ENCODE measurements at places on chromosomes 6 and 20. TPM values are rescaled to one million over a fixed set of nuclear protein-coding genes. Genes with fewer than 3 reads are reported as not detected.

- no peaks in the 10 kb centered on the region for H3K36me3 ChIP-seq
- no peak overlapping the region for H3K27ac ChIP-seq
- DNase-seq: no peak
These were observed 185.9 kb upstream of the SULF2 start for GRCh38 chr20:47971058-47971791.

- H3K4me1 ChIP-seq: no peaks in the 10 kb centered on the region
- DNase-seq: no peak
- H3K36me3 ChIP-seq: no peaks in the 10 kb centered on the region
- peaks cover 2% of the 10 kb centered on the region for H3K27me3 ChIP-seq
- H3K27ac ChIP-seq: no peak overlapping the region
- no peak overlapping the region for H3K4me3 ChIP-seq
These were observed 5.9 kb upstream of the BPI start for GRCh38 chr20:38297916-38298674.

DNA sequence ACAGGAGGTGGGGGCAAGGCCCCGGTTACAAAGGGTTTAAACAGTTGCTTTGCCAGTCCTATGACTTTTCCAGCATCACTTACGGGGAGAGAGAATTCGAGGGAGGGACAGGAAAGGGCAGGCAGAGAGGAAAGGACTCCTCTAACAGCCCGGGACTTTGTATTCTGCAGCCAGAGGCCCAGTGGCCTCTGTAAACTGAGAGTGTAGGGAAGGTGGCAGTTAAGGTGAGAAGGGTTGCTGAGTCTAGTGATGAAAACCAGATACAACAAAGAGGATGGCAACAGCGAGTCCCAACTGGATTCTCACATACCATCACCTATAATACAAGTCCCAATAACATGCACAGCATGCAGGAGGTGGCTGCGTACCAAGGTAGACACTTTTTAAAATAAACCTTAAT lies 13.5 kb downstream of the PLAGL2 start:
- peaks cover 10% of the 10 kb centered on the region for H3K4me1 ChIP-seq
- H3K27ac ChIP-seq: no peak overlapping the region
- peaks cover 14% of the 10 kb centered on the region for H3K36me3 ChIP-seq
- H3K27me3 ChIP-seq: no peaks in the 10 kb centered on the region

- no peak overlapping the region for H3K27ac ChIP-seq
- no peaks in the 10 kb centered on the region for H3K36me3 ChIP-seq
- no peaks in the 10 kb centered on the region for H3K4me1 ChIP-seq
- H3K27me3 ChIP-seq: no peaks in the 10 kb centered on the region
These were observed 3.4 kb downstream of the CST2 start for GRCh38 chr20:23823111-23823510.

DNA sequence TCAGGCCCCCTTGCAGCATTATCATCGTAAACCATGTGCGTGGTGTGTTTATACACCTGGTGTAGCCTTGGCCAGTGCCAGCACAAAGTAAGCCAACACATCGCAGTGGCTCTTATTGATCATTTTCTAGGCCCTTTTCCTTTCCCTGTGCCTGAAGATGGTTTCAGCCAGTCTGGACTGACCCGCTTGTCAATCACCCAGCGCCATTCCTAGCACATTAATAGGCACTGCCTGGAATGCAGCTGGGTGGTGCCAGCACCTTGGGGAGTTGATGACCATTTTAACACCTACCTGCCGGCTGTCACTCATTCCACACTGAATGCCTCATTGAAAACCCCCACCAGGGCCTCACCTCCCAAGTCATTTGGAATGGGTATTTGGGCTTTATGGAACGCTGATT lies 4.9 kb upstream of the UQCC2 start:
- peaks cover 5% of the 10 kb centered on the region for H3K4me1 ChIP-seq
- H3K4me3 ChIP-seq: no peak overlapping the region
- no peaks in the 10 kb centered on the region for H3K36me3 ChIP-seq
- H3K27ac ChIP-seq: no peak overlapping the region

PBX2 gene
- 100 TPM for total RNA-seq

ZSCAN31 gene
- total RNA-seq: 23.0 TPM

GRCh38 chr20:33203444-33203843 lies 13.7 kb upstream of the BPIFA3 start:
- no peak overlapping the region for H3K27ac ChIP-seq
- no peaks in the 10 kb centered on the region for H3K4me1 ChIP-seq
- no peaks in the 10 kb centered on the region for H3K36me3 ChIP-seq
- DNase-seq: no peak
- H3K27me3 ChIP-seq: no peaks in the 10 kb centered on the region

- no peak overlapping the region for H3K4me3 ChIP-seq
- H3K4me1 ChIP-seq: no peaks in the 10 kb centered on the region
- H3K27me3 ChIP-seq: no peaks in the 10 kb centered on the region
- H3K27ac ChIP-seq: no peak overlapping the region
- DNase-seq: no peak
- no peaks in the 10 kb centered on the region for H3K36me3 ChIP-seq
These were observed 140.0 kb downstream of the TAF4 start for GRCh38 chr20:61925555-61926252.

- H3K4me3 ChIP-seq: peak overlapping the region; percentile 43
- peaks cover 8% of the 10 kb centered on the region for H3K36me3 ChIP-seq
- no peaks in the 10 kb centered on the region for H3K27me3 ChIP-seq
- peaks cover 12% of the 10 kb centered on the region for H3K4me1 ChIP-seq
- DNase-seq: peak; percentile 85
These were observed 207.1 kb downstream of the PREX1 start for GRCh38 chr20:48620507-48621375.

- peaks cover 11% of the 10 kb centered on the region for H3K27me3 ChIP-seq
- no peak overlapping the region for H3K4me3 ChIP-seq
- no peak overlapping the region for H3K27ac ChIP-seq
- DNase-seq: no peak
- no peaks in the 10 kb centered on the region for H3K4me1 ChIP-seq
- H3K36me3 ChIP-seq: no peaks in the 10 kb centered on the region
These were observed 43.2 kb downstream of the KHDC1L start for GRCh38 chr6:73182021-73182607.

GRCh38 chr6:132937466-132937906 lies 123.1 kb downstream of the RPS12 start:
- H3K4me1 ChIP-seq: no peaks in the 10 kb centered on the region
- H3K4me3 ChIP-seq: no peak overlapping the region
- H3K27ac ChIP-seq: no peak overlapping the region
- DNase-seq: peak; percentile 56
- H3K27me3 ChIP-seq: no peaks in the 10 kb centered on the region

All from endothelial cell of umbilical vein (primary cell).